Renal cortical epithelial cell (primary cell): ENCODE measurements at places on chromosomes 11 and 22. TPM values are rescaled to one million over a fixed set of nuclear protein-coding genes. Genes with fewer than 3 reads are reported as not detected.

The ARHGAP32 gene
- total RNA-seq = 10.9 and 18.9 TPM in 2 replicates

The OR4D5 gene
- total RNA-seq = not detected in 2 replicates

DNA sequence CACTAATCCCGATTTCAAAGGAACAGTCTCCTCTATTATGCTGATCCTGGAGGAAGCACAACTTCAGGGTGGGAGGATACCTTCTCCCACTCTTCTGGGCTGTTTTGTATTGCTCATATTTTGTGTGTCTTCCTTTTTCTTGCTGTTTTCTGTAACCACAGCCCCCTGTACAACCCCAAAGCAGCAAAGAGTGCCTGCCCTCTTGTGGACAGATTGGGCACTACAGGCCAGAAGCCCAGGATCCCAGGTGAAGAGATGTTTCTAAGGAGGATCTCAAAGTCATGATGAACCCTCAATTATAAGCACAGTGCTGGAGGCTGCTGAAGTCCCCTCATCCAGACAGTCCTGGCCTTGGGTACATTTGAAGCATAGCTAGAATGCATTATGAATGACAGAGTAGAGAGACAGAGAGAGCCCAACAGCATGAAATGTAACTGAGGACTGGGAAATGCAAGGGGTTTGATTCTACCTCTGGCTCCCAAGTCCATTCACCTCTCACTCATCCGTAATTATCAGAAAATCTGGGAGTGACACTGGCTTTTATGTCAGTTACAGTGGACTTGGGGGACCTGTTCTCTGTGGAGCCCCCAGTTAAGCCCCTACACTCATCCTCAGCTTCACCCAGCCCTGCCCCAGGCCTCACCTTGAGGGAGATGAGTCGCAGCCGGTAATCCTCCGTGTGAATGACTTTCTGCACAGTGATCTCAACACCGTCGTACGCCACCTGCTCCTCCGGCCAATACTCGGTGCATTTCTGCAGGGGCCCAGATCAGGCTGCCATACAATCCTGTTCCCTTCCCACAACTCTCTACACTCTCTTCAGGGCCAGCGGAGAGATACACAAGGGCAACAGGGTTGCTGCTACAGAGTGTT is 6.2 kb upstream of the IGSF22 start:
- DNase-seq = peak; percentile 27

- DNase-seq = no peak
Observed at GRCh38 chr11:48263423-48263911, at the start of gene OR4X1. OR4X1 (plus strand) TSS chr11:48263861; CDS start chr11:48263861, 0 bp downstream.

- peak; percentile 15 for DNase-seq
Observed at GRCh38 chr11:134150195-134150903, 73.4 kb downstream of the NCAPD3 start.
